IMR-90 (cell line): ENCODE measurements at places on chromosomes 6 and 20.

GRCh38 chr6:108684771-108685329 is 124.1 kb downstream of the FOXO3 start:
- DNase-seq = peak; percentile 51

DNA sequence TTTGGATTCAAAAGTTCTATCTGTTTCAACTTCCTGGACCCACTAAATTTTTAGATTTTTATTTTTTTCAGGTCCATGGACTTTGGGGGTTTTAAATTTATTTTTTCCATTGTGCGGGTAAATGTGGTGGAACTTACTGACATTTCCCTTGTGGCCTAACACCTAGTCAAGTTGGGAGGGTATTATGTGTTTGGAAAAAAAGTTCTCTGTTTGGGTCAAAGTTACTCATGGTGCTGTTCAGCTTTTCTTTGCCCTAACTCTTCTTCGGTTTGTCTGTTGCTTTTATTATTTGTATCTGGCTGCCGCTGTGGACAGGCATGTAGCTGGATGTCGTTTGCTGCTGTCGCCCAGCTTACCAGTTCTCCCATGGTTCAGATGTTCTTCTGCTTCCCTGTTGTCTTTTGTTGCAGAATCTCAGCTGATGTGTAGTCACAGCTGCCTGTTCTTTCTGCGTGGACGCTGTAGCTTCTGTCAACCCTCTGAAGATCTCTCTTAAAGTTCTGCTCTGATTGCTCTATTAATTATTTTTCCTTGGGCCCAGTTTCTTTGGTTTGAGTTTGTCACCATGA is 7.9 kb downstream of the IGF2R start:
- no peak for DNase-seq

GRCh38 chr6:109512271-109512817 is 29.3 kb upstream of the ZBTB24 start:
- no peak for DNase-seq

DNA sequence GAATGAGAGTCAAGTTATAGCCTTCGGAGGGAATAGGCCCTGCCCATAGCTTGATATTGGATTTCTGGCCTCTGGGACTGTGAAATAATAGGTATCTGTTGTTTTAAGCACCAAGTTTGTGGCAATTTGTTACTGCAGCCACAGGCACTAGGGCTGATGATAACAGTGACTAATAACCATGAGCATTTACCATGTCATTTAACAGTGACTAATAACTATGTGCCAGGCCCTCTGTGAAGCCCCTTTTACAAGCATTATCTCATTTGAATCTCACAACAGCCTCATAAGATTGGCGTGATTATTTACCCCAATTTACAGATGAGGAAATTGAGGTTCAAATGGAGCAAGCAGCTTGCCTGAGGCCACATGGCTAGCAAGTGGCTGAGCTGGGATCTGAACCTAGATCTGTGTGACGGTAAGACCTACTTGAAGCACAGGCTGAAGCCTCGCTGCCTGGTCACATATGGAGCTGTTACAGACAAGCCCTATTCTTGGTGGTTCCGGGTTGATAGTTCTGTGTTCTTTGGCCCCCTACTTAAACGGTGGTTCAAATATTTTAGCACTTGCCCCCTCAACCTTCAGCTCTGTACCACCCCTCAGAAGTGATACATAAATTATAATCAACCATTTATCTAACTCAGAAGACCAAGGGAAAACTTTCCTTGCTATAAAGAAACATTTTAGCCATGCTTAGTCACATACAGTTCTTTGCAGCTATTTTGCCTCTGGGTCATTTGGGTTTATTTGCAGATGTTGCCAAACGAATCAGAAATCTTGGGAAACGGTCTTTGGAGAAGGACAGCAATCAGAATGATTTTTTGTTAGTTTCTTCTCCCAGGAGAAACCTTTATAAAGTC is 98.3 kb downstream of the ELOVL5 start:
- peak; percentile 37 for DNase-seq

DNA sequence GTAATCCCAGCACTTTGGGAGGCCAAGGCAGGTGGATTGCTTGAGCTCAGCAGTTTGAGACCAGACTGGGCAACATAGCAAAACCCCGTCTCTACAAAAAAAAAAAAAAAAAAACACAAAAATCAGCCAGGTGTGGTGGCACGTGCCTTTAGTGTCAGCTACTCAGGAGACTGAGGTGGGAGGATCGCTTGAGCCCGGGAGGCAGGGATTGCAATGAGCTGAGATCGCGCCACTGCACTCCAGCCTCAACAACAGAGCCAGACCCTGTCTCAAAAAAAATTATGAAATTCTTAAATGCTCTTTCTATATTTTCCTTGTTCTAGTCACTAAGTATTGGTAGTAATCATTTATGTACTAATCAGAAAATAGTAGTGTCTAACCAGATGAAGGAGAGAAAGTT is 30.6 kb downstream of the SYTL3 start:
- DNase-seq = no peak

- DNase-seq = no peak
Observed at GRCh38 chr20:57614490-57615444, 5.5 kb downstream of the ZBP1 start.

DNA sequence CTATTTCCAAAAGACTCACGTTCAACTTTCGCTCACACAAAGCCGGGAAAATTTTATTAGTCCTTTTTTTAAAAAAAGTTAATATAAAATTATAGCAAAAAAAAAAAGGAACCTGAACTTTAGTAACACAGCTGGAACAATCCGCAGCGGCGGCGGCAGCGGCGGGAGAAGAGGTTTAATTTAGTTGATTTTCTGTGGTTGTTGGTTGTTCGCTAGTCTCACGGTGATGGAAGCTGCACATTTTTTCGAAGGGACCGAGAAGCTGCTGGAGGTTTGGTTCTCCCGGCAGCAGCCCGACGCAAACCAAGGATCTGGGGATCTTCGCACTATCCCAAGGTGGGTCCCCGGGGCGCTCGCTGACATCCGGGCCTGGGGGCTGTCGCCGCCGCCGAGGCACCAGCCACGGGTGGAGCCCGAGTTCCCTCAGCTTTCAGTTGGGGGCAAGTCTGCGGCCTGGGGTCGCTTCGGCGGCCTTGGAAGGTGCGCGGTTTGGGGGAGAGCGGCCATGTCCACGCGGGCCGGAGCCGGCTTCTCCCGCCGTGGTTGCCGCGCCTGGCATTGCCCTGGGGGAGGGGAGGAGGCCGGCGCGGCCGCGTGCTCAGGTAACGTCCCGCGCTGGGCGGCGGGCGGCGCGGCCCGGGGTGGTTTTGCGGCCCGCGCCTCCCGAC is 429 bp downstream of the AMD1 start:
- no peak for DNase-seq

GRCh38 chr6:43723737-43724295 is 36.2 kb upstream of the MRPS18A start:
- DNase-seq = peak; percentile 70

GRCh38 chr6:2792330-2793110 is 27.3 kb downstream of the WRNIP1 start:
- DNase-seq = peak; percentile 50

DNA sequence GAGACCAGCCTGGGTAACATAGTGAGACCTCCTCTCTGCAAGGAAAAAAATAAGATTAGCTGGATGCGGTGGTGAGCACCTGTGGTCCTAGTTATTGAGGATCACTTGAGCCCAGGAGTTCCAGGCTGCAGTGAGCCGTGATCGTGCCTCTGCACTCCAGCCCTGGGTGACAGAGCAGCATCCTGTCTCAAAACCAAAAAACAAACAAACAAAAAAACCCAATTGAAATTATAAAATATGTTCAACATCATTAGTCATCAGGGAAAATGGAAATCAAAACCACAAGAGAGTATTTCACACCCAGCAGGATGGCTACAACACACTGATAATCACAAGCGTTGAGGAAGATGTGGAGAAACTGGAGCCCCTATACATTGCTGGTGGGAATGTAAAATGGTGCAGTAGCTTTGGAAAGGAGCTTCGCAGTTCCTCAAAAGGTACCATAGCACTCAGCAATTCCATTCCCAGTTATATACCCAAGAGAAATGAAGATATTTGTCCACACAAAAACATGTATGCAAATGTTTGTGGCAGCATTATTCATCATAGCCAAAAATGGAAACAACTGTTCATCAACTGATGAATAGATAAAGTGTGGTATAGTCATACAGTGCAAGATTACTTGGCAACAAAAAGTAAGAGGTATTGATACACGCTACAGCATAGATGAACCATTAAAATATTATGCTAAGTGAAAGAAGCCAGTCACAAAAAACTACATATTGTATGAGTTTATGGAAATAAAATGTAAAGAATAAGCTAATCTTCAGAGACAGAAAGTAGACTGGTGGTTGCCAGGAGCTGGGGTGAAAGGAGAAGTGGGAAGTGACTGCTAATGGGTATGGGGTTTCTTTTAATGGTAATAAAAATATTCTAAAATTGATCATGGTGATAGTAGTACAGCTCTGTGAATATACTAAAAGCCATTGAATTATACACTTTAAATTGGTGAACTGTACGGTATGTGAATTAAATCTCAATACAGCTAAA is 38.7 kb upstream of the RIPOR2 start:
- no peak for DNase-seq

DNA sequence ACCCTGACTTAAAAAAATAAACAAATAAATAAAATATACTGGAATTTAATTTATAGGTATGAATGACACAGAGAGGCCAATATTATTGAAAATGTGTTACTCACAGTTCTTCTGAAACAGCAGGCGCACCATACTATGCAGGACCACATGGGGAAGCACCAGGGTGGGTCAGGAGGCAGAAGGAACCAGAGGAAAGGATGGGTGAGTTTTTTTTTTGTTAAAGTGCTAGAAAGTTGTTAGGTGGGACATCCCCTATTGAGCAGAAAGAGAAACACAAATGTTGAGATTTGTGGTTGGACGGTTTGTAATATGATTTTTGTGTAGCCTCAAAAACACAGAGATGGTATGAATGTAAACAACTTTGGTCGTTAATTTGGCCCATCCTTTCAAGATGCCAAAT is 26.0 kb downstream of the PTPRA start:
- DNase-seq = no peak

DNA sequence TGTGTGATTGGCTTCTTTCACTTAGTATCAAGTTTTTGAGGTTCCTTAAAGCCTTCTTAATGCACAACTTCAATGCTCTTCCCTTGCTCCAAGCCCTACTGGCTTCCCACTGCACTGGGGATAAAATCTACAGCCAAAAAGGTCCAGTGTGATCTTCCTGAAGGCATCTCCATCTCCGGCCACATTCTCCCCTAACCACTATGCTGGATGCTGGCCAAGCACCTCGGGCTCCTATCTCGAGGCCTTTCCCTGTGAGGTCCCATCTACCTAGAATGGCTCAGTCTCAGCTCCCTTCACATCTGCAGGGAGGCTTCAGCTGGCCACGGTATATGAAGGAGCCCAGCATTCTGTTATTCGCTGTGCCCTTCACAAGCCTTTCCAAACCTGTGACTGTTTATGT is 48.1 kb downstream of the CNKSR3 start:
- no peak for DNase-seq
